Midbrain (tissue), 1 donor: ENCODE measurements at places on chromosomes 13 and 19.
A peak's percentile ranks its signal among the peaks of the same experiment; 100 is the strongest.

DNA sequence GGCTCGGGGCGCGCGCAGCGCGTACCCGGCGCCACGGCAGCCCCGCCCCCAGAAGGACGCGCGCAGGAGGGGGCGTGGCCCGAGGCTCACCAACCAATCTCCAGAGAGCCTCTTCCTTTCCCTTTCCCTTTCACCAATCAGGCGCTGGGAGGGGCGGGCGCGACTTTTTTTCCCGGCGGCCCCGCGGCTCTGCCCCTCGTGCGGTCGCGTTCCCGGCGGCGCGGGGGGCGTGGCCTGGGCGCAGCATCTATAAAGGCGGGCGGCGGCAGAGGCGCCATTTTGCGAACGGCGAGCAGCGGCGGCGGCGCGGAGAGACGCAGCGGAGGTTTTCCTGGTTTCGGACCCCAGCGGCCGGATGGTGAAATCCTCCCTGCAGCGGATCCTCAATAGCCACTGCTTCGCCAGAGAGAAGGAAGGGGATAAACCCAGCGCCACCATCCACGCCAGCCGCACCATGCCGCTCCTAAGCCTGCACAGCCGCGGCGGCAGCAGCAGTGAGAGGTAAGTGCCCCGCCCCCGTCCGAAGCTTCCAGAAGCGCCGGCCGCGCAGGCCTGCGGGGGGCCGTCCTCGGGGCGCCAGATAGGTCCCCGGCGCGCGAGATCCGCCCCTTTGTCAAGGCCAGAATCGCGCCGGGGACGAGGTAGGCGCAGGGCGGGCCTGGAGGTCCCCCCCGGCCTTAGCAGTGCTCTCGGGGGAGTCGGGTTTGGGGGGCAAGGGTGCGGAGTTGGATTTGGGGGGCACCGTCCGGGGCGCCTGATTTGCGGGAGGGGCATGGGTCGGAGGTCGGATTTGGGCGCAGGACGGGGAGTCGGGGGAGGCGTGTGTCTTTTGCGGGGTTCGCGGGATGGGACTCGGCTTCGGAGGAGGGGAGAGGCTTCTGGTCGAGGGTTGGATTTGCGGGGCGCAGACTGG, 12.5 kb downstream of the PEAK3 start:
- peak; percentile 97 for DNase-seq

DNA sequence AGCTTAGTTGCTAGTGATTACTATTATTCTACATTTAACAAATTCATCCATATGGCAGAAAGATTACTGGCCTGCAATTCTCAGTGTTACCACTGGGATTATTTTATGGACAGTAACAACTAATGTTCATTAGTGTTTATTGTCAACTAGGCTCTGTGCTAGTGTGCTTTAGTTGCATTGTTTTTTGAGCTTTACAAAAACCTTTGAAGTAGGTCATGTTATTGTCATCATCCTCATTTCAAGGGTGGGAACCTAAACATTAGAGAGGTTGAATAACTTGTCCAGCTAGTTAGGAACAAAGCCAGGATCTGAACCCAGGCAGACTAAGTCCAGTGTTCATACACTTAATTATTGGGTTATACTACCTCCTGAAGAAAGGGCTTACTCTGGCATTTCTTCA, 27.8 kb upstream of the TDRD3 start:
- no peak for DNase-seq

- DNase-seq = no peak
Measured at GRCh38 chr19:49201042-49201441, 43.5 kb downstream of the TRPM4 start.

- no peak for DNase-seq
Measured at GRCh38 chr13:23580684-23581060, 10.5 kb downstream of the TNFRSF19 start.

DNA sequence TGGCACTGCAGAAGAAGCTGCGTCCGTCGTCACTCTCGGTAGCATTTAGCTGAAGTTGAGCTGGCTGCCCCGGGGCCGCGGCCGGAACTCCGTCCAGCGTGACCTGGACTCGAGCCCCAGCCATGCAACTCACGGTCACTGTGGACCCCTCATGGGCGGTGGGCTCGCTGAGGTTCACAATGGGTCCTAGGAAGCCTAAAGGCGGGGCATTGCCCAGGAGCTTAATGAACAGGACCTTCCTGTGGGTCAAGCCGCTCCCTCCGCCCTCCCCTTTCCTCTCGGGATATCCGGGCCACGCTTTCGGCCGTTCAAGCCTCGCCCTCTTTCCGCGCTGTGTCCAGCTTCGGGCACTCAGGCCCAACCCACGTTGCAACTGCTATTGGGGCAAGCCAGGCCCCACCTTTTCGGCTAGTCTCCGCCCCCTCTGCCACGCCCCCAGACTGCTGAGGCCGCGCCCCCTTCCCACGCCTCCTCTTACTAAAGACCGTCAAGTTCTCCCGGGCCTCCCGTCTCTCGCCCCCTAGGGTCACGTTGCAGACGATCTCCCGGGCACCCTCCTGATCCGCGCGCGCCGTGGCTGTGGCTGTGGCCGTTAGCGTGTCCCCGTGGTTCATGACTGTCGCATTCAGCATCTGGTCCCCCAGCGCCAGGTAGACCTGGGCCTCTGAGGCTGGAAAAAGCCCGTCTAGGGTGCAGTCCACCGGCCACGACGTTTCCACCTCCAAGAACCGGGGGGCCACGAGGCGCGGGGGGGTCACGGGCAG, 1.4 kb upstream of the RAVER1 start:
- peak; percentile 52 for DNase-seq

GRCh38 chr19:12668932-12669269, 2.3 kb downstream of the WDR83 start:
- DNase-seq = peak; percentile 45

DNA sequence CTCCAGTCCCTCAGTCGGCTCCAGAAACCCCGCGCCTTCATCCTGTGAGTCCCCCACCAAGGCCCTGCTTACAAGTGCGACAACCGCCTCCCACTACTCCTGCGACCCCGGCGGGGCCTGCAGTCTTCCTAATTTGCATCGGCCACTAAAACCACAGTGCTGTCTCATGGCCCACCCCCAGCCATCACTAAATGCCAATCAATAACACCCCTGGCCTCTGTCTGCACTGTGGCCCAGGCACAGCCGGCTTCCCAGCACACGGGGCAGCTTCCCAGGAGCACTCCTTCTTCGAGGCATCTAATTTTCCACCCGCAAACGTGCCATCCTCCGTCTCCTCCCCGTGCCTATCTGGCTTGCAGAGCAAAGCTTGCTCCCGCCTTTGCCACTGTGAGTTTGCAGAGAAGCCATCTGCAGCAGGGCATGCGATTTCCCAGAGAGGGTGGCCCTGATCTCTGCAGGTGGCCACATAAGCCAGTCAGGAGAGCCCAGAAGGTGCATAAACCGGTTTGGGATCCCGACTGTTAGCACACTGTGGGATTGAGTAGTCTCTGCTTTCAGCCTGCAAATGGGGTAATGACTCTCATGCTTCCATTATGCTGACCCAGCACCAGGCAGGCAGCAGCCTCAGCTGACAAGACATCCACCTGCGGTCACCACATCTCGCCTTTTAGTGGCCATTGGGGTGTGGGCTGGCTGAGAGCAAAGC, 34.0 kb upstream of the USE1 start:
- no peak for DNase-seq

- peak; percentile 31 for DNase-seq
Measured at GRCh38 chr19:9914315-9915207, 21.8 kb downstream of the OLFM2 start.

DNA sequence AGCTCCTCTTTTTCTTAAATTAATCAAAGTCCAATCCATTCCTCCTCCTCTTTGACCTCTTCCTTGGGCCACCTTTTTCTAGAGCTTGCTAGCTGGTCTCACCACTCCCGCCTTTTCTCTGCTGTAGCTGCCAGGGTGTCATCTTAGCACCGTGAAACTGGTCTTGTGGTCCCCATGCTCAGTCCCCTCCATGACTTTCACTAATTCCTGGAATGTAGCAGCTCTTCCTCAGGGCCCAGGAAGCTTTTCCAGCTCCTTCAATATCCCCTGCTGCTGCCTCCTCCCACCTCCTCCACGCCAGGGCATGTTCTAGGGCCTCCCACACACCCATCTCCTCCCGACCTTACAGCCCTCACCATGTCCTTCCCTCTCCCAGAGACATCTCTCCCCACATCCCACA, 222.2 kb downstream of the MYO16 start:
- DNase-seq = no peak

- DNase-seq = no peak
Measured at GRCh38 chr19:18951721-18952281, 10.8 kb upstream of the HOMER3 start.

- no peak for DNase-seq
Measured at GRCh38 chr13:106205871-106206270, 329.6 kb downstream of the EFNB2 start.

DNA sequence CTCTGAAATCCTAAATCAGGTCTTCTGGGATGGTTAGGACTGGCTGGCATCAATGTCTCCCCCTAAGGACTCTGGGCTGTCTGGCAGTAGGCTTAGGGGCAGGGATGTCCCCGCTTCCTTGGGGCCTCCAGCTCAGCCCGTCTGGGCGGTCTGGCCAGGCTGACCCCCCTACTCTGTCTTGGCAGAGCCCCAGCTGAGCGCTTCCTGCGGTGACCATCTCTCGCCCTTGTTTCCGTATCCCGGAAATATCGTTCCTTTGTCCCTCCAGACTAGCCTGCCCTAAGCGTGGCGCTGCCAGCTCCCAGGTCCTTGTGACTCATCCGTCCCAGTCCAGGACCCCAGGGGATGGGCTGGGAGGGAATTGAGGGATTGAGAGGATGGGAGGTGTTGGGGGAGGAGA, 11.3 kb downstream of the GTPBP3 start:
- no peak for DNase-seq

DNA sequence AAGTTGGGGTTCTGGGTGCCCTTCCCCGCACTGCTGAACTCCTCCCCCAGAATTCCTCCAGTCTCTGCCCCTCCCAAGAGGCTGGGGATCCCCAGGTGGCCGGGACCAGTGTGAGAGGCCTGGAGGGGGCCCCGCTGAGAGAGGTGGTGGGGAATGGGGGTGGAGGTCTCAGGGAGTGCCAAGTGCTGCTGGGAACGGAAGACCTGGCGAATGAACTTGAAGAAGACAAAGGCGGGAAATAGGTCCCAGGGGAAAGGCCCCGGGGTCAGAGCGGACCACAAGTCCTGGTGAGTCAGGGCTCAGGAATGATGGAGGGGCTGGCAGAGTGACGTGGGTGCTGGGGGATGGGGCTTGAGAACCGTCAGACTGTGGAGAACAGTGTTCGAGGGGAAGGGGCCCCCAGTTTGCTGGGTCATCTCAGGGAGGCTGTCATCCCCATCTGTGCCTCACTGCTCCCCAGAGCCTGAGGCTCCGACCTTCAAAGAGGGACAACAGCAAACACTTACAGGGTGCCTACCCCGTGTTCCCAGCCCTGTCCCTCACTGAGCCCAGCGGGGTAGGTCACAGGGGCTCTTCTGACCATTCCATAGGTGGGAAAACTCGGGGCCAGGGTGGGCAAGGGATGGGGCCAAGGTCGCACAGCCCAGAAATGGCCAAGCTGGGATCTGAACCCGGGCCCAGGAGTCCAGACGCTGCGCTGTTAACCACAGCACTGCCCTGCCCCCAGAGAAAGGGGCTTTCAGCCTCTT, 16.0 kb upstream of the SEMA6B start:
- no peak for DNase-seq

GRCh38 chr19:18433735-18434398, 4.1 kb downstream of the ISYNA1 start:
- DNase-seq = no peak

GRCh38 chr13:83730674-83731073, 151.6 kb downstream of the SLITRK1 start:
- DNase-seq = no peak

- no peak for DNase-seq
Measured at GRCh38 chr13:90531744-90532143, 815.7 kb upstream of the MIR17HG start.

- DNase-seq = no peak
Measured at GRCh38 chr13:30053939-30054338, 203.5 kb upstream of the UBL3 start.

- DNase-seq = no peak
Measured at GRCh38 chr19:50705422-50706019, 14.1 kb downstream of the SHANK1 start.
